Aorta (tissue), 5 donors: ENCODE measurements at places on chromosomes 2 and 18. TPM values are rescaled to one million over a fixed set of nuclear protein-coding genes. Genes with fewer than 3 reads are reported as not detected.

Gene G6PC2
- total RNA-seq = 0.23 TPM

Gene EPB41L5
- total RNA-seq = 21.8 TPM

- DNase-seq = no peak
Observed at GRCh38 chr2:160303076-160303475, 103.0 kb upstream of the ITGB6 start.

GRCh38 chr2:165699946-165700345, 94.1 kb downstream of the GALNT3 start:
- no peak for DNase-seq

DNA sequence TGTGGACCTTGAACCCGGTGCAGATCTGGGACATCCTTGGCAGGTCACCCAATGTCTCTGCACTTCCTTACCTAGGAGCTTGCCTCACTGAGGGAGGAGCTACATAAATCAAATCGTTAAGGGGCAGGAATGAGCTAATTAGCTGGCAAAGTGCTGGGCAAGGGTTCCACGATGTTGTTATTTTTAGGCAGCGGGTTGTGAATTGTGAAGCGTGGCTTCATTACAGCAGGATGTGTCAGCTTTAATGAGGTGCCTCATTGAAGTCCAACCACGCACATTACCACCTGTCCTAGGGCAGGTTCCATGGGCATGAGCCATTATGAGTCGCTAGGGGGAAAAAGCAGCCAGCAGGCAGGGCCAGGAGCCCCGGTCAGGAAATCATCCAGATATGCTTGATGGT, 127.0 kb upstream of the AGAP1 start:
- no peak for DNase-seq

DNA sequence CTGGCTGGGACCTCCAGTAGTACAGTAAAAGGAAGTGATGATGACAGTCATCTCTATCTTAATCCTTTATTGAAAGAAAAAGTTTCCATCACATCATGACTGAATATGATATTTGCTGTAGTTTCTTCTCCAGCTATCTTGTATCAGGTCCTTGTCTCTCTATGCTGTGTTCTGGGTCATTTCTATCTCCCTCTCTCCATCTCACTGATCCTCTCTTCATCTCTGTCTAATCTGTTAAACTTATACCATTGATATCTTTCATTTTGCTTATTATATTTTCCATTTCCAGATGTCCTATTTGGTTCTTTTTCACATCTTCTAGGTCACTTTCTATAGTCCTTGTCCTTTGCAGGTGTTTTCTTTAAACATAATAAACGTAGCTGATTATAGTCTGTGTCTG, 12.3 kb downstream of the CYS1 start:
- DNase-seq = no peak
